Stimulated activated naive CD8-positive, alpha-beta T cell treated with anti-CD3 and anti-CD28 coated beads, Interleukin-15, amount 100 ng/mL, for 72 hours (primary cell): ENCODE measurements at places on chromosomes 13 and 19.

DNA sequence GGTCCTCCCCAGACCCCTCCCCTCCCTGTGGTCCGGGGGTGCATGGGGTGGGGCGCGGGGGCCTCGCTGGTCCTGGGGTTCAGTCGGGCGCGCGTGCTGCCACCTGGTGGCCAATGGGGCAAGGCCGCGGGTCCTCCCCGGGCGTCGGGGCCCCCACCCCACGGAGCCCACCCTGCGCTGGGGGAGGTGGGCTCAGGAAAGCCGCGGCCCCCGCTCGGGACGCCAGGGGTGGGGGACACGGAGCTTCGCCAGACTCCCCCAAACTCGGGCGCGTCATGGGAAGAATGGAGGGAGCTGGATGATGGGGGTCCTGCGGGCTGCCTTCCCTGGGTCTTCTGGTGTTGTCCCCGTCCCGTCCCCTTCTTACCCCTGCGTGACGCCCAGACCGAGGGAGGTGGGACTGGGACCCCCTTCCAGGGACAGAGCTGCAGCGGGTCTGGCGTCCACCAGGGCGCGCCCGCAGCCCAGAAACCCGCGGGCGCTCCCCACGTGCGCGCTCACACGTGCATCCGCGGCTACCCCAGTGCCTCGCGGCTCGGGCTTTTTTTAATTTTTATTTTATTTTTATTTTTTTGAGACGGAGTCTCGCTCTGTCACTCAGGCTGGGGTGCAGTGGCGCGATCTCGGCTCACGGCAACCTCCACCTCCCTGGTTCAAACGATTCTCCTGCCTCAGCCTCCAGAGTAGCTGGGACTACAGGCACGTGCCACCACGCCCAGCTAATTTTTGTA lies 19.8 kb upstream of the TCF3 start:
- DNase-seq = peak; percentile 55

- no peak for DNase-seq
Measured at GRCh38 chr13:26952551-26953143, 192.1 kb upstream of the GPR12 start.

DNA sequence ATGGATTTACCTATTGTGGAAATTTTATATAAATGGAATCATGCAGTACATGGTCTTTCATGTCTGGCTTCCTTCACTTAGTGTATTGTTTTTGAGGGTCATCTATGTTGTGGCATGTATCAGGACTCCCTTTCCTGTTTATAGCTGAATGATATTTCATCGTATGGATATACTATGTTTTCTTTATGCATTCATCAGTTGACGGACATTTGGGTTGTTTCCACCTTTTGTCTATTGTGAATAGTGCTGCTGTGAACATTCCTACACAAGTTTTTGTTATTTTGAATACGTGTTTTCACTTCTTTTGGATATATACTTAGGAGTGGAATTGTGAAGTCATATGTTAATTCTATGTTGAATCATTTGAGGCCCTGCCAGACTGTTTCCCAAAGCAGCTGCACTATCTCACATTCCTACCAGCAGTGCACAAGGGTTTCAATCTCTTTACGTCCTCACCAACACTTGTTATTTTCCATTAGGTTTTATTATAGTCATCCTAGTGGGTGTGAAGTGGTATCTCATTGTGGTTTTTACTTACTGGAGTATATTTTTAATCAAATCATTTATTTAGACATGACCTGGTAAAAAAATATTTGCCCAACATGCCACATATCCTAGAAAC lies 262.7 kb downstream of the DLEU7 start:
- DNase-seq = no peak

- DNase-seq = no peak
Measured at GRCh38 chr13:21035498-21035897, 25.9 kb downstream of the LATS2 start.

- DNase-seq = no peak
Measured at GRCh38 chr13:30113983-30114570, 193.3 kb downstream of the KATNAL1 start.

DNA sequence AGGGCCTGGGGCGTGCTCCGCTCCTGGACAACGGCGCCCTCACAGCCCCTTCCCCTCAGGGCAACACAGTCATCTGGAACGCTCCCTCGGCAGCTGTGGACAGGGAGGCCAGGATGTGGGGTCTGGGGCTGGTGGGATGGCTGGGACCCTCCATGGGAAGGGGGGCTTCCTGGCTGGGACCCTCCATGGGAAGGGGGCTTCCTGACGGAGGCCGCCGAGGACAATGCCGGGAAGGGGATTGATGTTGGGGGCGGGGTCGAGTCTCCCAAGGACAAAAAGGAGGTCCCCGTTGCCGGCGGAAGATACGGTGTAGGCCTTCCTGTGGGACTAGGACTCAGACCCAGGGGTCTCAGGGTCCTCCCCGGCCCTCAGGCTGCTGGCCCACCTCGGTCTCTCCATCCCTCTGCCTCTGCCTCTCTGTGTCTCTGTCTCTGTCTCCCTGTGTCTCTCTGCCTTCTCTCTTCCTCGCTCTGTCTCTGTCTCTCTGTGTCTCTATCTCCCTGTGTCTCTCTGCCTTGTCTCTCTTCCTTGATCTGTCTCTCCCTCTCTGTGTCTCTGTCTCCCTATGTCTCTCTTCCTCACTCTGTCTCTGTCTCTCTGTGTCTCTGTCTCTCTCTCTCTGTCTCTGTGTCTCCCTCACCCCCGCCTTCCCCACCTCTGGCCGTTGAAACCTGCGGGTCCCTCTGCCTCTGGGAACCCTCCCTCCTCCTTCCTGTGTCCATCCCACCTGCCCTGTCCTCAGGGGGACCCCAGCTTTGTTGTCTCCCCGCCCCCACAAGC lies 2.7 kb upstream of the MADCAM1 start:
- DNase-seq = no peak

DNA sequence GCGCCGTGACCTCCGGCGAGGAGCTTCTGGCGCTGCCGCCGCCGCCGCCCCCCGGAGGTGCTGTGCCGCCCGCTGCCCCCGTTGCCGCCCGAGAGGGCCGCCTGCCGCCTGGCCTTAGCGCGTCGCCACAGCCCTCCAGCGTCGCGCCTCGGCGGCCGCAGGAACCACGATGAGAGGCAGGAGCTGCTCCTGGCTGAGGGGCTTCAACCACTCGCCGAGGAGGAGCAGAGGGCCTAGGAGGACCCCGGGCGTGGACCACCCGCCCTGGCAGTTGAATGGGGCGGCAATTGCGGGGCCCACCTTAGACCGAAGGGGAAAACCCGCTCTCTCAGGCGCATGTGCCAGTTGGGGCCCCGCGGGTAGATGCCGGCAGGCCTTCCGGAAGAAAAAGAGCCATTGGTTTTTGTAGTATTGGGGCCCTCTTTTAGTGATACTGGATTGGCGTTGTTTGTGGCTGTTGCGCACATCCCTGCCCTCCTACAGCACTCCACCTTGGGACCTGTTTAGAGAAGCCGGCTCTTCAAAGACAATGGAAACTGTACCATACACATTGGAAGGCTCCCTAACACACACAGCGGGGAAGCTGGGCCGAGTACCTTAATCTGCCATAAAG lies 4.8 kb downstream of the PDX1 start:
- peak; percentile 27 for DNase-seq

DNA sequence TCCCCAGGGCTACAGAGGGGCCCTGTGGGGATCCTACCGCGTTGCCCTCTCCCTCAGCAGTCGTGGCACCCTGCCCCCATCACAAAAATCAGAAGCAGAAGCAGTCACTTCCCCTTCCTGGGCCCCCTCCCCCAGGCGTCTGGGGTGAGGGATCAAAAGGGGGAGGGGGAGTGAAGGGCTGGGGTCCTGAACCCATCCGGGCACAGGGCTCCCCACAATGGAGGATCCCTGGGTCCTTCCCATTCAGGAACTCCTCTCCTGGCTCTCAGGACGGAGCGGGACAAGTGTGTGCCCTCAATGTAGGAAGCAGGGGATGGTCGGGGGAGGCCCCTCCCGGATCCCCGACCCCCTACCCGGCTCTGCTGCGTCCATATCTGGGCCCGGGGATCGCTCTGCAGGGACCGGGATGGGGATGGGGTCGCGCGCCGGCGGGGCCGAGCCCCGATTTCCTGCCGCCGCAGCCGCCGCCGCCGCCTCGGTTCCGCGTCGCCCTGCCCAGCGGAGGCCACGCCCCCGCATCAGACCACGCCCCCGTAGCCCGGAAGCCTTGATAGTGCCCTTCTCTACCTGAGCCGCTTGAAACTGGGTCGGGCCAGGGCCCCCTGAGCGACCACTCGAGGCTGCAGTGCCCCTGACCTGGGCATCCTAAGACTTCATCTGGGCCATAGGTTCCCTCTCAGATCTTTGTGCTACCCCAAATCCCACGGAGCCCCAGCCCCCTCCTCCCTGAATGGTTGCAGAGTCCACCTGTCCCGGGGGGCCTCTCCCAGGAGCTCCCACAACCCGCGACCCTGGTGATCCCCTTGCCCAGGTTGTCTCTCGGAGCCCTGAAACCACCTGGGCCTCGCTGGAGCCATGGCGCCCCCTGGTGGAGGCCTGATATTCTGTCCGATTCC lies at the start of gene GMIP:
Gene GMIP, minus strand, starts transcription at position 500 of the 896 bp plus-strand sequence. Its CDS starts 128 bp downstream, at position 372.
- DNase-seq = peak; percentile 88

DNA sequence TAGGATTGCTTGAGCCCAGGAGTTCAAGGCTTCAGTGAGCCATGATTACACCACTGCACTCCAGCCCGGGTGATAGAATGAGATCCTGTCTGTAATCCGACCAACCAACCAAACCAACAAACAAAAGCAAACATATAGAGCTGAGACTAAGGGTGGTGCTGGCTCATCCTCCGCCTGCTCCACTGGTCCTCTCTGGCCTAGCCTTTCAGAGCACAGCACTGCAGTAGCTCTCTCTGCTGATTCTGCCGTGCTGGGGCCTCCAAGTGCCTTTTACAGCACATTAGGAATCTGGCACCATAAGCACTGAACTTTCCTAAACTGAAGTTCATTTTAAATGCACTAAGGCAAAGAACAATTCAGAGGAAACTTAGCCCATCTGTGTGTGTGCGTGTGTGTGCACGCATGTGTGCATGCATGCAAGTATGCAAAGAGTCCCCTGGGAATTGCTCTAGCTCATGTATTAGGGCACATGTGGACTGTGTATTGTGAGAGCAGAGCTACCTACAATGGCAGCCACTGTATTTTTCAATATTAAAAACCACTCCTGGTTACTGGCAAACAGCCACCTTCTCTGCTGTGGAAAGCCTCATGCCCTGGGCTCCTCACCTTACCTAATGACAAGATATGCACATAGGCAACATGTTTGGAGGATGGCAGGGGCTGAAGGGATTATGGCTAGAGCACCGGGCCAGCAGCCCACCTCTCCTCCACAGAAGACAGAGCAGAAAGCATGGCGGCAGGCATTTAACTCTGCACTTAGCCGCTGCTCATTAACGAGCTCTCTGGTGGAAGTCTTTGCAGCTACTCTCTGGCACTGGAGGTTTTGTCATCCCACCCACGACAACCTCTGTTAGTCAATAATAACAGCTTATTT lies 223.1 kb upstream of the TSHZ3 start:
- no peak for DNase-seq

- DNase-seq = no peak
Measured at GRCh38 chr13:41942462-41943094, 18.3 kb downstream of the VWA8 start.

GRCh38 chr13:72849571-72849970 lies 67.6 kb downstream of the PIBF1 start:
- DNase-seq = no peak

GRCh38 chr19:42652021-42652420 lies 57.3 kb upstream of the CEACAM8 start:
- DNase-seq = no peak

DNA sequence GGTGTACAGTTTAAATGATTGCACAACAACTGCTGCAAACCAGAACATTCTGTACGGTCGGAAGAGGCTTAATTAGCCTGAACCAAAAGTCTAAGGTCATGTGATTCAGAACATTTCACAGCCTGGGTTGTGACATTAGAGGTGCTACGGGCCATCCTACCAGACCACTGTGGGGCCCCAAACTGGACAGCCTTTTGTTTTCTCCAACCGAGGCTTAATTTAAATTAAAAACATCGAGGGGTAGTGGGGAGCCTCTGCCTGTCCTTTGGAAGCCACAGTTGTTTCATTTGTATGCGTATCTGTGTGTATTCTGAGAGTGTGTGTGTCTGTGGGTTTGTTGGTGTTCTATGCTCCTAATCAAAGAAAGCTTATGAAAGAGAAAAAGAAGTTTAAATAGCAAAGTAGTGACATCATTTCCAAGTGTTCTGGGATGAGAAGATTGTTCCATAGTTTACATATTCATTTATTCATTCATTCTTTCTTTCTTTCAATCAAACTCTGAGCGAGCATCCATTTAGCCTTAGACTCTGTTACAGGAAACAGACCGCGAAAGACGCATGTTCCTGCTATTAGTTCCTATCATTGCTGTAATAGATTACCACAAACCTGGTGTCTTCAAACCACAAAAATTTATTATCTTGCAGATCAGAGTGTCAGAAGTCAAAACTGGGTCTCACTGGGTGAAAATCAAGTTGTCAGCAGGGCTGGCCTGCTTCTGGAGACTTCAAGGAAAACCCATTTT lies 444.8 kb downstream of the FOXO1 start:
- peak; percentile 42 for DNase-seq

- DNase-seq = no peak
Measured at GRCh38 chr13:39935155-39935554, 279.7 kb downstream of the COG6 start.

DNA sequence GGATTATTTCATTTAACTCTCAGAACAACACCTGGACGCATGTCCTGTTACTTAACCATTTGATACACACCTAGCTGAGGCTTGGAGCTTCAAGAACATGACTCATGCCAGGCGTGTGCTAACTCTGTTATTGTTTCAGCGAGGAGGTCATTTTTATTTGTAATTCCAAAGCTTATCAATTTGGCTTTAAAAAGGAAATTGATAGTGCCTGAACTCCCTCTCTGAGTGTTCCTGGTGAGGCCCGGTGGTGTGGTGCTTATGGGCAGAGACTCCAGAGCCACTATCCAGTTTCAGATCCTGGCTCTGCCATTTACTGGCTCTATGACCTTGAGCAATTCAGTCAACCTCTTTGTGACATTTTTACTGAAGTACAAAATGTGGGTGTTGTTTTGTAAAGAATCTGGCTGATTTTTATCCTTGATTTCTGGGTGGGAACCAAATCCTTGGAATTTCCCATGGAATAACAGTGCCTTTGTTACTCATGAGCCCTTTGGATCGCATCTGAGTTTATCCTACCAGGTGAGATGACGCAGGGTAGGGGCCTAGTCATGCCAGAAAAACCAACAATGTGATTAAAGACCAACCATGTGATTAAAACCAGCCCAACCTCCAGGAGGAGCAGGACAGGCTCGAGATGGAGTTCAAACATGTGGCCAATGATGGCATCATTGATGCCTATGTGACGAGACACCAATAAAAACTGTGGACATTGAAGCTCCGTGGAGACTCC lies 198.8 kb downstream of the MYO16 start:
- DNase-seq = no peak

DNA sequence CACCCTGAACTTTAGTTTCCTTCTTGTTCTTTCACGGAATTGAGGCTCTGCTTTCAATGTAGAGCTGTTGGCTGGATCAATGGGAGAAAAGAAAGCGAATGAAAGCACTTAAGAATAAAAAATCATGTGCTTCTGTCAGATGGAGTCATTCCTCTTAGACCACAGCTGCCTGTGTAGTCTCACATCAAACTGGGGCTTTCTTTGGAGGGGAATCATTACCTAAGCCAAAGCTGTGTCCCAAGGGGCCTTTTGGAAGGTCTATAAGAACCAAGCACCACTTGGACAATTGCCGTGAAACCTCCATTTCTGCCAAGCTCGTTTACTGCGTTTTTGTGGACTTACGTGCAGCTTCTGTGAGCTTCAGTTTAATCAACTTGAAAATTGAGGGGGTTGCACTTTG lies 44.2 kb upstream of the RNF113B start:
- DNase-seq = no peak
